Dermis microvascular lymphatic vessel endothelial cell (primary cell): ENCODE measurements at places on chromosomes 12 and 14. TPM values are rescaled to one million over a fixed set of nuclear protein-coding genes. Genes with fewer than 3 reads are reported as not detected.

Gene RERGL
- not detected in 2 replicates for total RNA-seq

Gene MUCL1
- total RNA-seq = not detected in 2 replicates

Gene TSPAN11
- total RNA-seq = 9.1 and 29.3 TPM in 2 replicates

Gene KCNH3
- total RNA-seq = under 0.01 and 0.13 TPM in 2 replicates

Gene KRT3
- not detected in 2 replicates for total RNA-seq

Gene PRIMA1
- total RNA-seq = not detected in 2 replicates

Gene INSM2
- not detected in 2 replicates for total RNA-seq

Gene RNASE3
- total RNA-seq = not detected in 2 replicates

Gene ZDHHC22
- not detected in 2 replicates for total RNA-seq

Gene PSMA6
- 190 and 213 TPM in 2 replicates for total RNA-seq

Gene SMCO2
- total RNA-seq = 0.13 TPM in 2 replicates

- DNase-seq = no peak
Measured at GRCh38 chr14:102241147-102241546, 63.8 kb downstream of the MOK start.

DNA sequence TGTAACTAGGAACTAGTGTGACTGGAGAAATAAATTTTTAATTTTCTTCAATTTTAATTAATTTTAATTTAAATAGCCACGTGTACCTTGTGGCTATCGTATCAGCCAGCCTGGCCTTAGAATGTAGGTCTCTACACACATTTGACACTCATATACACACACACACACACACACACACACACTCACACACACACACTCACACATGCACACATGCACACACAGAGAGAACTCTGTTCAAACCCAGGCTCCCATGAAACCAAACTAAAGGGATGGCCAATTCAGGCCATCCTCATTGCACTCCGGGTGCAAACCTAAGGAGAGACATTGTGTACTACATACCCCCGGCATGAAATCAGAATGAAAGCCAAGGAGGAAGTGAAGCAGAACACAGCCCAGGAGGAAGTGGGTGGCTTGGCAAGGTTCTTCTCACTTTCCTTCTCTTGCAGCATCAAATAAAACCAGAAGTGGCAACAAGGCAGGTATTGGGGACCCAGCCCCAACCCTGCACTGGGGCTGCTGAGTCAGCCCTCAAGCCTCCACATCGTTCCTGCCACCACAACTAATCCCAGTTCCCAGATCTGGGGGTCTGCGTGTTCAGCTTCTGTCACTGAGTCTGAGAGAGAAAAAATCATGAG is 26.2 kb upstream of the CHPT1 start:
- DNase-seq = no peak

DNA sequence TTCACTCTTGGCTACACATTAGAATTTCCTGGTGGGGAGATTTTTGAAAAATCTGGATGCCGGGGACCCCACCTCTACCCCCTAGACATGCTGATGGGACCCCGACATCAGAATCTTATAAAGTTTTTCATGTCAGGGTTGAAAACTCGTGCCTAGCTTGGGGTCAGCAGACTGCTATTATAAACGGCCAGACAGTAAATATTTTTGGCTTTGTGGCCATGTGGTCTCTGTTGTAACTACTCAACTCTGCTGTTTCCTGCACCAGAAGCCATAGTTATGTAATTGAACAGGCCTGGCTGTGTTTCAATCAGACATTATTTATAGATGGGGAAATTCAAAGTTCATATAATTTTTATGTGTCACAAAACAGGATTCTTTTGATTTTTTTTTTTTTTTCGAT is 41.6 kb downstream of the ACACB start:
- peak; percentile 43 for DNase-seq

- DNase-seq = peak; percentile 63
Measured at GRCh38 chr12:14454098-14454907, 88.8 kb downstream of the ATF7IP start.

DNA sequence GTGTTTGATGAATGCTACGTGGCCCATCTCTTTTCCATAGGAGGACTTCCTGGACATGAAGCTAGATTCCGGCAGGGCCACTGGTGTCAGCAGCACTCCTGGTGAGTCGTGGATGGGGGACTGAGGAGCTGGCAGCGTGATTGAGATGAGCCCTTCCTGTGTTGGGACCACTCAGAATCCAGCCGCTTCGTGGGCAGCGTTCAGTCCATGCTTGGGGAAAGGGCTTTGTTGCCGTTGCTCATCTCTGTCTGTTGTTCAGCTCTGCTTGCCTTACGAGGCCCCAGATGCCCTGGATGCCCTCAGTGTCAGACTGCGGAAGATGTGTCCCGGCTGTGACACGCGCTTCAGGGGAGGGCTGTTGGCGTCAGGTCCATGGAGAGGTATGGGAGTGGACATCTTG is 127.1 kb upstream of the RTL1 start:
- DNase-seq = no peak

- DNase-seq = no peak
Measured at GRCh38 chr12:43348221-43348620, 203.8 kb downstream of the ADAMTS20 start.

GRCh38 chr12:61098031-61098580 is 1162.1 kb upstream of the USP15 start:
- DNase-seq = no peak

DNA sequence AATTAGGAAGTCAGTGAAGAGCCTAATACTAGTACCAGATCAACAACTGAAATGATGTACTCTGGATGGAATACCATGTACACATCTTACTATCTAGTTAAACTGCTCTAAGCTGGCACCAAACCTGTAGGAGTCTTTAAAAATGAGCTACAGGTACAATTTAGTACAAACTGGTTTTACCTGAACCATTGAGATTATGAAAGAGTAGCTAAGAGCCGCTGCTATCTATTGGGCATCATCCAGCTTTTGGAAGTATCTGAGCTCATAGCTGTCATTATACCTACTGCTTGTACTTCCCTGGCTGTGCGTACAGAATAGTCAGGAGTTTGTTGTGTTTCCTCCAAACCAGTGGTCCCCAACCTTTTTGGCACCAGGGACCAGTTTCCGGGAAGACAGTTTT is 12.4 kb downstream of the TBC1D30 start:
- DNase-seq = no peak

DNA sequence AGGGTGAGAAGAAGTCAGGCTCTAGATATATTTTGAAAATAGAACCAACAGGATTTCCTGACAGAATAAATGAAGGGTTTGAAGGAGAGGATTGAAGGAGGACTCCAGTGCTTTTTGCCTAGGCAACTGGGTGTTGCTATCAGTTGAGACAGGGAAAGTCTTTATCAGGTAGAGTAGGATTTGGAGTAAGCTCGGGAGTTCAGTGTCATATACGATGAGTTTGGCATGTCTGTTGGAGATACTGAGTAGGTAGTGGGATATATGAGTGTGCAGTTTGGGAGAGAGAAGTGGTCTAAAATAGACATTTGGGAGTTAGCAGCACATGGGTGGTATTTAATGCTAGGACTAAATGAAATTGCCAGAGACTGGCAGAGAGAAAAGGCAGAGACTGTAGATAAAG is 141.2 kb downstream of the SAMD4A start:
- no peak for DNase-seq

DNA sequence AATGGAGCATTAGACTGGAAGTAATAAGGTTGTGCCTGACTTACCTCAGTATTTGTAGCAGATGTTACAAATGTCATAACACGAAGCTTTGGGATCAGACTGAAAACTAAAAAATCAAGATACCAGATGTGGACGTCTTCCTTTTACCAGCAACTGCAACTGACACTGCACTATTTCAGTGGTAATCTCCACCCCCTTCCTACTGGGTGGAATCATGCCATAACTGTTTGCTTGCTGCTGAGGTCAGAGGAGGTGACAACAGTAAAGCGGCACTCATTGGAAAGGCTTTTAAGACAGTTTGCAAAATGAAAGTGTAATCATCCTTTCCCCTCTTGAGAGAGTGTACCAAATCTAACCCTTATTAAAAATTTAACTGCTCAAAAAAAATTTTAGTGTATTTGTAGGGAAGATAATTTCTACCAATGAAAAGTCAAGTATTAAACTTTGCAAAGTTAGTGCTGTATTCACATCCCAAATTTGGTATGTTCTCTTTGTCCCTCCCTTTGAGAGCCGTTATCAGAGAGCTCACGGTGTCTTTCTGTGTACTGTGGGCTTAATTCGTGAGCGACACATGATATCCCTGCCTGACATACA is 420.7 kb downstream of the NPAS3 start:
- no peak for DNase-seq

DNA sequence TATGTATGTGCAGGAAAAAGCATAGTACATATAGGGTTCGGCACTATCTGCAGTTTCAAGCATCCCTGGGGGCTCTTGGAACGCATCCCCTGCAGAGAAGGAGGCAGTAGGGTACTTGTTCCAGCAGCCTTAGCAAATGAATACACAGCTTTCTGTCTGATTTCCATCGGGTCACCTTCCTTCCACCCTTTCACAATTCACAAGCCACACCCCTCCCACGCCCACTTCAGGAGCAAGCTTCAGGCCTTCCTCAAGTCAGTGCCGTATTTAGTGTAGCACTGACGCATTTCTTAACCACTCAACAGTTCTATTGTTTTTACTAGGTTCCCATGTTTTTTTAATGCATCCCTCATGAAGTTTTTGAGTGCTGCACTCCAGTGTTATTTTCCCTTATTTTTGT is 64.2 kb downstream of the CLMN start:
- DNase-seq = peak; percentile 66

DNA sequence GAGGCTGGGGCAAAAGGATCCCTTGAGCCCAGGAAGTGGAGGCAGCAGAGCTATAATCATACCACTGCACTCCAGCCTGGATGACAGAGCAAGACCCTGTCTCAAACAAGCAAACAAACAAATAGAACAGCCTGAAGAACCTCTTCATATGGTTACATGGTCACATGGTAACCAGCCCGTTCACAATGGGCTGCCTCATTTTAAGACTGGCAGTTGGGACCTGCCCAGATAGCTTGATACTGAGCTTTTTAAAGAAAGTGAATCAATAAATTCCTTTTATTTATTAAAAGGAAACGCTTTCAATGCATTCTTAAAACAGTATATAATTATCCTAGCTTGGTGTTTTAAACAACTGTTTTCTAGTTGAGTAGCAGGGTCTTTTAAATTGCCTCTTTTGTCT is 10.5 kb downstream of the MLXIP start:
- no peak for DNase-seq

GRCh38 chr12:52156311-52156710 is 35.5 kb downstream of the KRT80 start:
- no peak for DNase-seq

GRCh38 chr12:24945845-24946244 is 3.1 kb downstream of the BCAT1 start:
- DNase-seq = no peak

DNA sequence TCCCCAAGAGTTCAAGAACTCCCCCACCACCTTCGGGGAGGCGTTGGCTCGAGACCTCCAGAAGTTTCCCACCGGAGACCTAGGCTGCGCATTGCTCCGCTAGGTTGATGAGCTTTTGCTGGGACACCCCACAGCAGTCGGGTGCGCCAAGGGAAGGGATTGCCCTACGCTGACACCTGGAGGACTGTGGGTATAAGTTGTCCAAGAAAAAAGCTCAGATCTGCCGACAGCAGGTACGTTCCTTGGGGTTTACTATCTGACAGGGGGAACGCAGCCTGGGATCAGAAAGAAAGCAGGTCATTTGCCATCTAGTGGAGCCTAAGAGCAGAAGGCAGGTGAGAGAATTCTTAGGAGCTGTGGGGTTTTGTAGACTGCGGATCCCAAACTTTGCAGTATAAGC is 98.8 kb downstream of the FRMD6 start:
- no peak for DNase-seq

- DNase-seq = no peak
Measured at GRCh38 chr12:15859116-15859515, 23.1 kb upstream of the STRAP start.
